Hindlimb muscle (tissue), 1 donor: ENCODE measurements at places on chromosomes 2 and 18. TPM values are rescaled to one million over a fixed set of nuclear protein-coding genes. Genes with fewer than 3 reads are reported as not detected.

DNA sequence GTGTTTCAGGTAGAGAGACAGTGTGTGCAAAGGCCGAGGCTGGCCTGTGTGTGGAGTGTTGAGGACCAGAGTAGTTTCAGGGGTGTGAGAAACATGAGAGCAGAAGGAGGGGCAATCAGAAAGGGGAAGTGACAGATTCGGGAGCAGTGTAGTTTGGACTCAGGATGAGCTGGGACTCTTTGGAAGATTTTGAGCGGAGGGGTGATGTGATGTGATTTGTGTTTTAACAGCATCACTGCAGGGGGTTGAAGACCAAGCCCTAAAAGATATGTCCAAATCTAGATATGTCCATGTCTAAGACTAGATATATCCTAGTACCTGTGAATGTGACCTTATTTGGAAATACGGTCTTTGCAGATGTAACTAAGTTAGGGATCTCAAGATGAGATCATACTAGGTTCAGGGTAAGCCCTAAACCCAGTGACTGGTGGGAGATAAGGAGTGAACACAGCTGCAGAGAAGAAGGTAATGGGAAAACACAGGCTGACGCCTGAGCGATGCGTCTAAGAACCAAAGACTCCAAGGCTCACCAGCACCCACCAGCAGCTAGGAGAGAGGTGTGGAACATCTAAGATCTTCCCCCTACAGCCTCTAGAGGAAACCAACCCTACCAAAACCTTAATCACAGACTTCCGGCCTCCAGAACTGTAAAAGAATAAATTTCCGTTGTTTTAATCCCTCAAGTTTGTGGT is 38.5 kb upstream of the MYO3B start:
- DNase-seq = no peak

DNA sequence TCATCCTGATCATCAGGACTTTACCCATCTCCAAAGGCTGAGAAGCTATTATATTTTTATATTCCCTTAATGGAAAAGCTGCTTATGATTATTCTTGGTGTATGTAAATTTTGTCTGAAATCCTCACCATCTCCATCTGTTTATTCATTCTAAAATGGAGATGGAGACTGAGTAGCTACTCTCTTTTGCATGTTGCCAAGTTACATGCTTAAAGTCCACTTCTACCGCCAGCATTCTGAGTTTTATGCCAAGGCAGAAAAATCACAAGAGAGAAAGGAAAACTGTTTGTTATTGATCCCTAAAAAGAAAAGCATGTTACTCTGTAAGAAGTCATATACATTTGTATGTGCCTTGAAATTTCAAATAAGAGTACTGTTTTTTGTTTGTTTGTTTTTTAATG is 94.4 kb upstream of the NOSTRIN start:
- DNase-seq = peak; percentile 63

KATNAL2 gene
- polyA plus RNA-seq = 12.8 TPM

GRCh38 chr2:166234112-166234846 is 106.5 kb upstream of the SCN1A start:
- DNase-seq = no peak

DNA sequence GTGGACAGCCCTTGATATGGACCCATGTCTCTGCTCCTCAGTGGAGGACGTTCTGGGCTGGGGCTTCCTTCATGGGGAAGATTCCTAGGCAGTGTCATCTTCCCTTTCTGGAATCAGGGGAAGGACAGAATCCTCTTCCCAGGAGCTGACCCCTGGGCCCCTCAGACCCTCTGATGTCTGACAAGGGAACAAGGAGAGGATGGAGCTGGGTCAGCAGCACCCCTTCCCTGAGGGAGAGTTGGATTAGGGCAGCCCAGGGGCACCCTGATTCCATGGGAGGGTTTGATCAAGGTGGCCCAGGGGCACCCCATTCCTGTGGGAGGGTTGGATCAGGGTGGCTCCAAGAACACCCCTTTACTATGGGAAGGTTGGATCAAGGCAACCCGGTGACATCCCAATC is 86.5 kb downstream of the ACKR3 start:
- no peak for DNase-seq

DNA sequence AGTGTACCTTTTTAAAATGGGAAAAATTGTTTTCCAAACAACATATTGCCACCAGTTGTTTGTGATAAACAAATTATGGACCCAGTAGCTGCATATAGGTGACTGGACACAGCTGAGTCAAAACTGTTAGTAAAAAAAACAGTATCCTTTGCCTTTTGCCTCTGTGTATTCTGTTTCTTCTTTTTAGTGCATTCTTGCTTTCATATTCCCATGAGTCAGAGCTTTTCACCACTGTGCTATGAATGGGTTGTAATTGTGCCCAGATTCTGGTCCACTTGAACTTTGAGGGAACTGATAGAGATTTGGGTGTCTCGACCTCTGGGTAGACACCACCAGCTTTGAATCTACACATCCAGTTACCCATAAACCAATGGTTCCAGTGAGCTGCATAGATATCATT is 1441.9 kb upstream of the ZEB2 start:
- no peak for DNase-seq

FAM124B gene
- 7.0 TPM for polyA plus RNA-seq

SRD5A2 gene
- polyA plus RNA-seq = not detected

GPR75 gene
- polyA plus RNA-seq = 1.9 TPM

DNA sequence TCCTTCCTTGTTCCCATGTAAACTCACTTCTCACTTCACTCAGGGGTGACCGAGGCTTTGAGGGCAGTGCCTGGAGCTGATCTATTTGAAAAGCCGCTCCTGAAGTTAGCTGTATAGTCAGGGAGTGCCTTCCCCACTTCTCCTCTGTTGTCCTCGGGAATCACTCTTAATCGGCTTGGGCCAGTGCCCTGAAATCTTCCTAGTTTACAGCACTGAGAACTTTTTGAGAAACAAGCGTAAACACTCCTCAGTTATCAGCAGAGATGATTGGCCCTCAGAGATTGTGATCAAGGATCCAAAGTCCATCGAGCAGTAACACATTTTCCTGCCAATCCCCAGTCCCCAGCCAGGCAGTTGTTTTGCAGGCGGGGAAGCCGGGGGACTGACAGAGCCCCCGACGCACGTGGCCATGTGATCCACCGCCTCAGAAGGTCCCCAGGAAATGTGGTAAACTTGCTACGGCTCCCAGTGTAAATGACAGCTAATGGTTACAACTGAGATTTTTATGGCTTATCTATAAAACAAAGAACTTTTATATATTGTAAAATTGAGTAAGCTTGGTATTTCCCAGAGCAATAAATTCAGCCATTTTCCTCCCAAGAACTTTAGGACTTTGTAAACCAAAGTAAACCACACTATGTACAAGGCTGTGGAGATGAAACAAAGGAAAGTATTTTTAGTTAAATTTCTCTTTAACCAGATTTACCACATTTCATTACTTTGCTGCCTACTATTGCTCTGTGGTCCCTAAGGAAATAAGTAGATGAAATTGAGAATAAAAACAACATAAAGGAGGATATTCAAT is 53.5 kb downstream of the C18orf63 start:
- peak; percentile 43 for DNase-seq

GRCh38 chr2:26655611-26656195 is 14.5 kb upstream of the CIB4 start:
- no peak for DNase-seq

- no peak for DNase-seq
Observed at GRCh38 chr2:105405291-105405690, 6.4 kb upstream of the FHL2 start.

DNA sequence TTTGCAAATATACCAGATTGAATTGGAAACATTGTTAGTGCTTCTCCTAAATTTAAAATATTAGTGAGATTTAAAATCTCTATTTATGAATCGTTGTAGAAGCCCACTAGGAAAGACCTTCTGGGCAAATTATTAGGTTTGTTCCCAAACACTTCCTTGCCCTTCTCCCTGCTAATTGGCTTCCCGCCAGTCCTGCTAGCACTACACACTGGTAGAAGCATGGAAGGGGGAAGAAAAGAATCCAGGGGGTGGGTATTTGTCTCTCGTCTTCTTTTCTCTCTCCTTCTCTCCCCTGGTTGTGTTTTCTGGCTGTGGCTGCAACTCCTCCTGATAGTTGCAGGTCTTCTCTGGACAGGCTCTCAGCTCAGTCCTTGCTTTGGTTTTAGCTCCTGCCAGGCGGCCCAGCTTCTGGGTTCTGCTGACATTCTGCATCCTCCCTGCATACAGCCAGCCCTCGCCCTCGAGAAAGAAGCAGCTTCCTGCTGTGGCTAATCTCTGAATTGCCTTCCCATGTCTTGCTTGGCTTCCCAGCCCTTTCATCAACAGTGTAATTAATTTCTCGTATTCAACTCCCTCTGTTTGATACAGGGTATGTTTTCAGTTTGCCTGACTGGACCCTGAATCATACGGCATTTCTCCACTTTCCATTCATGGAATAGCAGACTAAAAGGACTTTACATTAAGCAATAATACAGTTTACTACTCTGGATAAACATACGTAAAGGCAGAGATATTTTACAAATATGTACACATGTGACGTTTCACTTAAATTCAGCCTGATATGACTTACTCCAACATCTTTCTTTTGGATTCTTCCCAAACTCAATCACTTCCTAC is 6.9 kb upstream of the PARD3B start:
- DNase-seq = no peak

DNA sequence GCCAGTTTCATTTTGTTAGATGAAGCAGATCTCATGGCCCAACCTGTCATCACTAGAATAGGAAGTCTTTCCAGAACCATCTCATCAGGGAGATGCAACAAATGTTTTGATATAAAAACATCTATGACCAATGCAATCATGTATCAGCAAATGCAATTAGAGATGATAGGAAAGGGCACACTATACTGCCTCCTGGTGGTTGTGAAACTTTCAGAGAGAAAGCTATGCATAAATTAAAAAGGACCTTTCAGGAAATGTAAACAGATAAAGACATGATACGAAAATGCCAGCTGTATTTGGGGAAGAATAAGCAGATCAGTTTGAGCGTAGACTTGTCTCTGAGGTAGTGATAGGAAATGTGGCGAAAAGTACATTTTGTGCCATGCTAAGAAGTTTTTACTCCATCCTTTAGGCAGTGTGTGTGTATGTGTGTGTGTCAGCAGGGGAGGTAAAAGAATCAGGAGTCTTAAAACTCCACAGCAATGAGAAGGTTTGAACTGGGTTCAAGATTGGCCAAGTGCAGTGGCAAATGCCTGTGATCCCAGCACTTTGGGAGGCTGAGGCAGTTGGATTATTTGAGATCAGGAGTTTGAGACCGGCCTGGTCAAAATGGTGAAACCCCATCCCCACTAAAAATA is 479.3 kb downstream of the CPS1 start:
- DNase-seq = peak; percentile 9

ITGA4 gene
- polyA plus RNA-seq = 27.1 TPM

GRCh38 chr2:204264621-204265140 is 280.6 kb upstream of the PARD3B start:
- no peak for DNase-seq

- no peak for DNase-seq
Observed at GRCh38 chr18:10863026-10863425, 286.3 kb downstream of the PIEZO2 start.

DNA sequence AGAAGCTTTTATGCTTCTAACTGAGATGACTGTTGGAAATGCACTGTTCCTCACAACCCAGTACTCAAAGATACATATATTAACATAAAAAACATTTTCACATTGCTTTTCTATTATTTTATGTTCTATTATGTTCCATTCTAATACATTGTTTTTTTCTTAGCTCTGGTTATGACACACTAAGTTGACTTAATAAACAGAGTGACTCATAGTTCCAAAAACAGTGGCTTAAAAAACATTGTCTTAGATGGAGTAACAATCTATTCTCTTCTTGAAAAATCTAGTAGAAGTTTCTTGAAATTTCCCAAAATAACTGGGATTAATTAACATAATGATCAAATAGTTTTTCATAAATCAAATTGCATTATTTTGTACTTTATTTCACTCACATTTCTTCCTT is 328.2 kb upstream of the LRATD1 start:
- DNase-seq = no peak

OSR1 gene
- 13.7 TPM for polyA plus RNA-seq

FBLN7 gene
- polyA plus RNA-seq = 8.5 TPM

- DNase-seq = no peak
Observed at GRCh38 chr2:72000110-72000509, 147.6 kb downstream of the CYP26B1 start.

- no peak for DNase-seq
Observed at GRCh38 chr2:15119722-15120175, 441.4 kb downstream of the NBAS start.
